ENCODE measurements at places on chromosomes 3 and 15. TPM values are rescaled to one million over a fixed set of nuclear protein-coding genes. Genes with fewer than 3 reads are reported as not detected.

Gene MAPKBP1
- 14.9 TPM for total RNA-seq

Gene DNAH1
- total RNA-seq = 0.85 TPM

Gene TF
- under 0.01 TPM for total RNA-seq

Gene GABRG3
- not detected for total RNA-seq

Gene FGF7
- total RNA-seq = under 0.01 TPM

Gene GLDN
- 0.21 TPM for total RNA-seq

Gene GPR62
- not detected for total RNA-seq

Gene GNAI2
- 85.3 TPM for total RNA-seq

Gene GREM1
- 0.21 TPM for total RNA-seq

Gene SPTSSB
- total RNA-seq = 1.4 TPM

Gene CACNA1D
- under 0.01 TPM for total RNA-seq

Gene TTC23
- 16.2 TPM for total RNA-seq

Gene ECE2
- under 0.01 TPM for total RNA-seq

Gene GOLGA8O
- 0.48 TPM for total RNA-seq

Gene LRRIQ4
- total RNA-seq = not detected

Gene CCDC54
- not detected for total RNA-seq

Gene LPP
- total RNA-seq = 30.4 TPM

Gene MNS1
- total RNA-seq = 0.48 TPM

Gene HIGD1A
- 212 TPM for total RNA-seq

All from tracheal epithelial cell (primary cell).